ENCODE measurements at places on chromosomes 7 and 10.
A peak's percentile ranks its signal among the peaks of the same experiment; 100 is the strongest.

DNA sequence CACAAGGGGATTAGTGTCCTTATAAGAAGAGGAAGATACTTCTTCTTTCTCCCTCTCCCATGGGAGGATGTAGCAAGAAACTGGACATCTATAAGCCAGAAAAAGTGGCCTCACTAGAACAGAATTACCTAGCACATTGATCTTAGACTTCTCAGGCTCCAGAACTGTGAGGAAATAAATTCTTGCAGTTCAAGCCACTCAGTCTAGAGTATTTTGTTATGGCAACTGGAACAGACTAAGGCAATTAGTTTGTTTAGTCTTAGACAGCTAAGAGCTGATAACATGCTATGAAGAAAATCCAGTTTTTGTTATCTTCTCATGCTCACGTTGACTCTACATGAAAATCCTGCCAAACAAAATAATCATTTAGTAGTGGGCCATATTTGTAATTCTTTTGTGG is 627.6 kb upstream of the PHF14 start:
- DNase-seq, result no peak

DNA sequence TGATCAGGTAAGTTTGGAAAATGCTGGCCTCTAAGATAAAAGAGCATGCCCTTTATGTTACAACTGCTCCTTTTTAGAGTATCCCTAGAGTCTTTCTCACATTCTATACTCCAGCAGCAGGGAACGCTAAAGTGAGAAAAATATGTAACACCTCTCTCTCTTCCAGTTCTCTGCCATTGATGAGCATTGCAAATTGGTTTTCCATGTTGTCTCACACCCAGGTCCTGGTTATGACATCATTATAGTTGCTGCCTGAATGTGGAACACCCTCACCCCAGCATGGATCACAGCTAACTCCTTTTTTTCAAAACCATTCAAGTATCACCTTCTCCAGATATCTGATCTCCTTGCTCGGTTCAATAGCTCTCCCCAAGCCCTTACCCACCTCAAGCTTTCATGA is 84.4 kb downstream of the DGKI start:
- DNase-seq, result no peak

DNA sequence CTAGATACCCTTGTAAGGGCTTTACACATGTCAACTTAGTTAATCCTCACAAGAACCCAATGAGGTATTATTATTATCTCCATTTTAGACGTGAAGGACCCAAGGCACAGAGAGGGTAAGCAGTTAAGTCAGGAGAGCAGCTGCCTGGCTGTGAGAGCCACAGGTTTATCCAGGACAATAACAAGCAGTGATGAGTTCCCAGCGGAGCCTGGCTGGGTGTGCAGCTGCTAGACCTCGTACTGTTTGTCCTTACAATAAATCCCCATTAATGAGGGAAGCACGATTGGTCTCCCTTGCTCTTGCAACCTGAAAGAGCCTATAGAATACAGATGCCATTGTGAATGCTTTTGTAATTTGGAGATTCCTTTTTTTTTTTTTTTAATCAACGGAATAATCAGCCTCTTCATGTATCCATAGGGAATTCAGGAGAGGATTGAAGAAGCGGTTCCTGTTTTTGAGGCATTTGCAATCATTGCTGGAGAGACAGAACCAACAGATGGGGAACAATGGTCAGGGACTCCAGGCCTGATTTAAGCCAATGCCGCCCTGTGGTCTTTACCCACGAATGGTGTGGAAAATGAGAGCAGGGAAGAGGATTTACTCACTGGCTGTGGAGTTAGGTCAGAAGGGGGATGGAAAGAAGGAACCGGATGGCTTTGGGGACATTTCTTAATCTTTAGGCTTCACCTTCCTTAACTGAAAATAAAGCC is 12.3 kb upstream of the ASB4 start:
- DNase-seq, result no peak

- peak; percentile 79 for DNase-seq
These were observed 25.5 kb downstream of the LDB3 start for GRCh38 chr10:86693721-86694369.

DNA sequence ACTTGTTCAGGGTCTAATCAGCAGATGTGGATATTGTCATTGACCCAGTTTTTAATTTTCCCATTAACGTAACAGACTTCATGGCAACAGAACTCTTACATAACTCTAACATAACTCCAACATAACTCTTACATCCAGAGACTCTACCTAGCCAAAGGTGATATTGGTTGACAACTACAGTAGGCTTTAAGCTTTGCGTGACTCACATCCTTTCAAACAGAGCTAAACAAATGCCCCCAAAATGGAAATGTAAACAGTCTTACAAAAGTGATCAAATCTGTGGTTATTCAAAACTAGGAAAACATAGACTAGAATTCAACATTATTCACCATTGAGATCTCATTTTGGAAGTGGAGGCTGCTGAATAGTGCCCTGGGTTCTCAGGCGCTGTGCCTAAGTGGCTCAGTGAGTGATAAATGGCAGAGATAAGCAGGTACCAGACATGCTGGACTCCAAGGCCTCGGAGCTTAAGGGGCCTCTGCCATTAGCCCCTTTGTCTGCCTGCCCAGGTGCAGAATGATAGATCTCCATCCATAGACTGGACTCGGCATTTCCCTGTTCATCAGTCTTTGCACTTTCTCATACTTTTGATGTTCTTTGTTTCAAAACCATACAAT is 34.3 kb upstream of the BTBD16 start:
- DNase-seq, result no peak

DNA sequence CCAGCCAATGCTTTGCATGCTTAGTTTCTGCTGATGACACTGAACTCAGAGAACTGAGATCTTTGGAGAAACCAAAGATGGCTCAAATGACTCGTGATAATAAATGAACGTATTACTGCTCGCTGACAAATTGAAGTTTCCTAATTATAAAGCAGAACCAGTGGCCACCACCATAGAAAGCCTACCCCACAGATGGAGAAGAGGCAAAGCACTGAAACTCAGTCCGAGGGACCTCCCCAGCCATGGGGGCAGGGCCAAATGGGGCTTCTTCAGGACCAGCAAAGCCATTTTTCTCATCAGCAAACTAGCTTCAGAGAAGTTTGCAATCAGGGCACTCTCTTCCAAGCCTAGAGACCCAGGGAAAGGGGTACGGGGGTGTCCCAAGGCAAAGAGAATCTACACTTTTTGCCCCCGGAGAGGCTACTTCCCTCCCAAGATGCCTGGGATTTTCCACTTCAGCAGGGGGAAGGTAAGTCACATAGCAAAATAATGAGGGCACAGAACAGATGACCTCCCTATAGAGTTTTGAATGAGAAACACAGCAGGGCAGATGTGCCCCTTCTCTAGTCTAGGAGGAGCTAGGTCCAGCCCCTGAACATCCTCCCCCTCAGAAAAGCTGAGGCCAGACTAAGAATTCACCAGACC is 4.3 kb upstream of the IL6 start:
- no peak for DNase-seq

DNA sequence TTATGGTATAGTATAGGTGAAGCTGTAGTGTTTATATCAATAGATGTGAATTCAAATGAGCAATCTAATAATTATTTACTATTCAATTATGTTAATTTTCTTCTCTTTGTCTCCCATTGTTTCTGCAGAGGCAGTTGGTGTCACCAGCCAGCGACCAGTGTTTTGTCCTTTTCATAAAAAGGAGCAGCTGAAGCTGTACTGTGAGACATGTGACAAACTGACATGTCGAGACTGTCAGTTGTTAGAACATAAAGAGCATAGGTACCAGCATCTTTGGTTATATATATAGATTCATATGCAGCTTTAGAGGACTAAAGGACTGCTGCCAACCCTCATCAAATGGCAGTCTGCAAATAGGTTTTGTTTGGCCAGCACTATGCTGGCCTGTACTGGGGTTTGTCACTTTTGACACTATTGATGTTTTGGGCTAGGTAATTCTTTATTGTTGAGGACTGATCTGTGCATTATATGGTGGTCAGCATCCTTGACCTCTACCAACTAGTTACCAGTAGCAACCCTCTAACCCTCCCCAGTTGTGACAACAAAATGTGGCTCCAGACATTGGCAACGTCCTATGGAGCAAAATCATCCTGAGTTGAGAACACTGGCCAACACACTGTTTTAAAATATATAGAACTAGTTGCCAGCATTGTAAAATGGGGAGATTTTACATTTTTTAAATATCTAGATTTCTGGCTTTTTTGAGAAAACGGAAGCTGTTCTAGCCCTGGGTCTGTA is 59.2 kb downstream of the TRIM24 start:
- no peak for DNase-seq

DNA sequence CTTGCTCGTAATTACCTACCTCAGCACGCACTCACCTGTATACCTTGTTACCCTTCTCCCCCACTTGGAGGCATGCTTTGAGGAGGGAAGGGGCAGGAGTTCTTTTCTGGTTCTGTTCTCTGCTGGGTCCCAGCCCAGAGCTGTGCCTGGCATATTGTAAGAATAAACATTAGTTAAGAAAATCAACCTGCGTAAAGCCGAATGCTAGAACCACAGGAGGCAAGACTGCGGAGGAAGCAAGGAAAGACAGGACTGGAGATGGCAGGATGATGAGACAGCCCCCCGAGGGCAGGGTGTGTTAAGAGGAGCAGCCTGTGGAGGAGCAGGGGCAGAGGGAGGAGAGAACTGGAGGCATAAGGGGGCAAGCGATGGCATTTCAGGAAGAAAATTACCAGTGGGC is 9.5 kb downstream of the C10orf53 start:
- DNase-seq, result no peak

DNA sequence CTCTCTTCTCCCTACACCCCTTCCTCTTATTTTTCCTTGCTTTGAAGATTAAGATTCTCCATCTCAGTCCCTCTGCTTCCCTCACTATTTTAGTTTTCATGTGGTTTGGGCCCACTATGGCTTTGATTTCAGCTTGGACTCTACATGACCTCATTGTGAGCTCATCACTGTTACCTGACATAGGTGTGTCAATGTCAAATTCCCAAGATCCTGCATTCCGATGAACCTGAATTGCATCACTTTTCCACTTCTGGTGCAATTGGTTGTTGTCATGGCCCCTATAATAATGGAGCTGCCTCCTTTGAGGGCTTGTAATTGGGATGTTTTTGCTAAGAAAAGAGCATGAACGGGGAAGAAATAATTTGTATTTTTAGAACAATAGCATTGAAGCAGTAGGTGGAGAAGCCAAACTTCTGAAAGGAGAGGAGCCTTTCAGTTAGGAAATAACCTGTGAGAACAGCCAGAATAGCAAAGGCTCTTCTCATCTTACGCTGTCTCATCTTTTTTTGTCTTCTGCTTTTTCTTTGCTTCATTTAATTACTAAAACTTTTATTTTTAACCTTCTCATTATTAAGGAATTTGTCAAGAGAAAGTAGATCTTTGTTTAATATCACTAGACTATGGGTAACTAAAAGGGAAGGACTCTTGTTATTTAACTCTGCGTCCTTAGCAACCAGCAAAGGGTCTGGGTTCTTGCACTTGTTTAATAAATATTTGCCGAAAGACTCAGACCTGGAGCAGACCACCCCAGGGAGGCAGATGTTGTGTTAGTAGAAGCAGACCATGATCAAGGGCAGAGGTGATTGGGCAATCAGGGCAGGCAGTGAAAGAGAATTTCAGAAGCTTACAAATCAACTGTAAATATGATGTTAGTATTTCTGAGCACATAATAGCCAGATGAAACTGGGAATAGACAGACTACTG is 95.4 kb downstream of the TES start:
- DNase-seq, result no peak

DNA sequence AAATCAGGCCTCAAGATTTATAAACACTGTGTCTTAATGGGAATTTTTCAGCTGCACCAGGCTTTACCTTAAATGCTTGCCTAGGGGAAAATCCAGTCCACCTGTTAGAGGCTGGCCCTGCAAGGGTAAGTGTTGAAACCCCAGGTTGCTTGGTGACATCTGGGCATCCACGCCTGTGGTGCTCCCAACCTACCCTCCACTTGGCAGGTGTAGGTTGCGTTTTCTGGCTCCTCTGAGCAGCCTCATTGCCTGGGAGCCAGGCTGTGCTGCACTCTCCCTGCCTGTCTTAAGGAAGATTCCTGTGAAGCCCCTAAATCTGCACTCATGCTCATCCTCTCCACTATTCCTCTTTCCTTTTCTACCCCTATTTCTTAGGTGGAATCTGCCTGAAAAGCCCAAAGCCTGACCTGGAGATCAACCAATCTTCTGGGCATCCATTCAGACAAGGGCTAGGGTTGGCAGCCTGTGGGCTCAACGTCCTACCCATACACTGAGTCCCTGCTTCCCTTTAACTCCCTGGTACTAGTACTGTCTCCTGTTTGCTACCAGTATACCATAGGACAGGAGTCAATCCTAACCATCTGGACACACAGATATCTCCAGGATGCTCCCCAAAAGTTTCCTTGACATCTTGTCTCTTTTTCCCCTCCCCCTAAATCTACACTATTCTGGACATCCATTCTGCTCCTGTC is 150.4 kb downstream of the PDE1C start:
- DNase-seq, result no peak

DNA sequence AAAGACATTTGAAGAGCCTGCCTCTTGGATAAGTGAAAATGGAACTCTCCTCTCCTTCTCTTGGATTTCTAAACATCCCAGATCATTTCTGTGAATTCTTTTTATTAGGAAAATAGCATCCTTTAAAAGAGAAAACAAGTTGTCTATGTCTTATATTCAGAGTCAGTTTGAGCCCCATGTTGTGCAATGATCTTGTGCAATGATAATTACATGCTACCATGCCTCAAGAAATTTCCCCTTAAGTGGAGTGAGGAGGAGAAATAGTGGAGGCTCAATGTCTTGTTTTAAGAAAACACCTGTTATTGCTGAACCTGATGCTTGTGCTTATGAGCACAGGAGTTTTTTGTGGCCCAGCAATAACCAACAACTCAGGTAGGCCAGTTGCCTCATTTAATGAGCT is 103.6 kb downstream of the NPSR1 start:
- DNase-seq, result no peak

- DNase-seq, result no peak
These were observed 2.0 kb upstream of the ANLN start for GRCh38 chr7:36387435-36388231.

- DNase-seq, result peak; percentile 15
These were observed 72.9 kb downstream of the ADK start for GRCh38 chr10:74223755-74224529.

- DNase-seq, result no peak
These were observed 17.4 kb downstream of the CALML5 start for GRCh38 chr10:5482016-5482415.

DNA sequence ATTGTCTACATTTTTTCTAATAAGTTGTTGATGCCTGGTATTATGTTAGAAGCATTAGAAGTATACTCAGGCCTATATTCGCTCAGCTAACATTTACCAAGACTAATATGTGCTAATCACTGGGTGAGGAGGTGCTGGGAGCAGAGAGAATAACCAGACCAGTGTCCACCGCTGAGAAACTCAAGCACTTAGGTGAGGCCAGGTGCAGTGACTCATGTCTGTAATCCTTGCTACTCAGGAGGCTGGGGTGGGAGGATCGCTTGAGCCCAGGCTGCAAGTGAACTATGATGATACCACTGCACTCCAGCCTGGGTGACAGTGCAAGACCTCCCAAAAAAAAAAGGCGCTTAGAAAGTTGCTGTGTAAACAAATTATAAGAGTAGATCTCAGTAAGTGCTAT is 182.2 kb upstream of the AOAH start:
- no peak for DNase-seq

All from AG08395 (cell line).